Glomerular endothelial cell (primary cell): ENCODE measurements at places on chromosomes 7 and 10.
A peak's percentile ranks its signal among the peaks of the same experiment; 100 is the strongest.

DNA sequence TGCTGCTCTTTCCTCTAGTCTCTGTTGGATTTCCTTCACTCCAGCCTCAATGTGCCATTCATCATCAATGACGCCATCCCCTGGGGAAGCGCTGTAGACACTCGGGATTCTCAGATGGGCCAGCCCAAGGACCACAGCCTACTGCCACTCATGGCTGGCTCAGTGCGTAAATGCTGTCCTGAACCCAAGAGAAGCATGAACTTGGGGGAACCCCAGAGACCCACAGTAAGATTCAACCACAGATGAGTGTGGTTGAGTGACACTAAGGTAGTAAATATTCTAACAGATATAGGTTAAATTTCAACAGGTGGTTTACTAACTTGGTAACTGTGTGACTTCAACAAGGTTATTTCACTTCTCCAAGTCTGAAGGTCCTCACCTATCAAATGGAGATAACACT lies 304.1 kb downstream of the GRM8 start:
- DNase-seq: no peak

GRCh38 chr7:89563597-89563996 lies 590.7 kb upstream of the STEAP1 start:
- no peak for DNase-seq

DNA sequence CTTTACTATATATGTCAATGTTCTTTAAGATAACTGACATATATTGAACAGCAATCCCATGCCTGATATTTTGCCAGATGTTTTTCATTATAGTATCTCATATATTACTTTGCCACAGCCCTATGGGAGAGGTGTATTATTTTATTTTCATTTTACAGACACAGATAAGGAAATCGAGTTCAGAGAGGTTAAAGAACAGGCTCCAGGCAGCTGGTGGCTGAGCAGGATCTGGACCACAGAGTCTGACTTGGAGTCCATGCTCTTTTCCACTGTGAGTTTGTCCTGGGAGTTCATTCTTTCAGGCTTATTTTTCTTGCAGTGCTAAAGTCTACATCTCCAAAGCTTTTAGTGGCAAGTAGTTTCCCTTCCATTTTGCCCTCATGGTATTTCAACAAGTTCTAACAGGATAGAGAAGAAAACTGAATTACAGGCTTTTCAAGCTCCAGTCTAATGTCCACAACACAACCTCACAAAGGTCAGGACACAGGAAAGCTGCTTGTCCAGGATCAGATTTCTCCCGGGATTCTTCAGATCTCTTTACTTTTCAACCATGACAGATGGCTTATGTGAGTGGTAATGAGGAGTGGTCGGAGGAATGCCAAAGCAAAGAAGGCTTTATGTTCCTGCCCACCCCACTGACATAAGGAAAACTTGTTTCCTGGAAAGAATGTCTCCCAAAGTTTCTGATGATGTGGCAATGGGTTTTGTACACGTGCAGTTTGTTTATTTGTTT lies 13.1 kb upstream of the SLC35B4 start:
- DNase-seq: no peak

- DNase-seq: no peak
These were observed at the start of gene KCNH2 for GRCh38 chr7:150978126-150978789. Gene KCNH2, minus strand, starts transcription at chr7:150978321. Its CDS starts 408 bp downstream, at chr7:150977913.

GRCh38 chr7:12069757-12070156 lies 141.3 kb upstream of the TMEM106B start:
- no peak for DNase-seq

GRCh38 chr10:131532291-131532690 lies 220.8 kb upstream of the TCERG1L start:
- no peak for DNase-seq

DNA sequence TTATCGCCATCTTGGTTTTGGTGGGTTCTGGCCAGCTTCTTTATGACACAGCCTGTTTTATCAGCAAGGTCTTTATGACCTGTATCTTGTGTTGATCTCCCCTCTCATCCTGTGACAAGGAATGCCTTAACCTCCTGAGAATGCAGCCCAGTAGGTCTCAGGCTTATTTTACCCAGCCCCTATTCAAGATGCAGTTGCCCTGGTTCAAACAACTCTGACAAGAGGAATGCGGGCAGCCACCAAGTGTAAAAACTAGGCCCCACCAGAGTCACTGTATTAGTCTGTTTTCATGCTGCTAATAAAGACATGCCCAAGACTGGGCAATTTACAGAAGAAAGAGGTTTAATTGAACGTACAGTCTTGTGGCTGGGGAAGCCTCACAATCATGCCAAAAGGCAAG lies 671.3 kb downstream of the SORCS1 start:
- no peak for DNase-seq

DNA sequence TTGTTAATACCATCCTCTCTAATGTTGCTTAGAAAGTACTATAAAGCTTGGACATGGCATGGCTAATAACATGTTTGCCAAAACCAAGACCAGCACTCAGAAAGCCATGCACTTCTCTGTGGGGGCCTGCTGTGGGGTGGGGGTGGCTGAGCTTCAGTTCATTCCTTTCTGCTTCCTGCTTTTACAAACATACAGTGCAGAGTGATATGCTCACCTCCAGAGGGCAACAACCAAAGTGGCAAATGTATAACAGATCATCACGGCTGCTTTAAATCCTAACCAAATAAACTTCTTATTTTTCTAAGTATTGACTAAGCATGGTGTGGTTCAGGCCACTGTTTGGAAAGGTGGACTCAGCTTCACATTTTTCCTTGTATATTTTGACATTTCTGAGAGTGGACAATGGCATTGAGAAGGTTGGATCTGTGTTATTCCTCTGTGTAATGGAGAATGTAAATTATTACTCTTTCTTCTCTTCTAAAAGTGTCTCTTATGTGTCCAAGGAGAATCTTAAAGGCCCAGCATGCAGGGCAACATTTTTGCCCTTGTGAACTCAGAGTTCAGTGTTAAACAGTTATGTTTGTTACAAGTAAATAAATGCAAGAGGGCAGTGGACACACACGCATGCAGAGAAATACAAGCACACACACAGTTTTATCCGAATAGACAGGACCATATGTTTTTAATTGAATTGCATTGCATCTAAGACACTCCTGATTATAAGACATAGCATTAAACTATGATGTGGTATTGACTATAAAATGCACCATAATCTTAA lies 186.1 kb downstream of the HERPUD2 start:
- no peak for DNase-seq

DNA sequence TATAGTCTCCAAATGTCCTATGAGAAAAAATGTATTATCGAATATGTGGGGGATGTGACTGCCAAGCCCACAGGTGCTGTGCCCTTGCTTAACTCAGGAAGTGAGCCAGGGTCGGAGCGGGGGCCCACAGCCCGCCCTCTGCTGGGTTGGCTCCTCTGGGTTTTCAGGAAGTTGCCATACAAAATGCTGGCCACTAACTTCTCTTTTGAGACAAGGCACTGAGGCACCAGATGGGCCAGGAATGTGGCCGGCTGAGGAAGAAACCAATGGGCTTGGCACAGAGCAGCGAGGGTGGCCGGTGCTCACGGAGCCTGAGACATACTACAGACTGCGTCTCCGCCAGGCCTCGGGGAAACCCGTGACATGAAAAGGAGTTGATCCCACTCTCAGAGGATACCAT lies 58.9 kb downstream of the FAM53B start:
- DNase-seq: no peak

- DNase-seq: no peak
These were observed 31.6 kb upstream of the KNDC1 start for GRCh38 chr10:133128126-133129070.

GRCh38 chr7:144769352-144769751 lies 66.5 kb downstream of the TPK1 start:
- no peak for DNase-seq

GRCh38 chr7:71465741-71466189 lies 333.8 kb downstream of the GALNT17 start:
- DNase-seq: no peak

DNA sequence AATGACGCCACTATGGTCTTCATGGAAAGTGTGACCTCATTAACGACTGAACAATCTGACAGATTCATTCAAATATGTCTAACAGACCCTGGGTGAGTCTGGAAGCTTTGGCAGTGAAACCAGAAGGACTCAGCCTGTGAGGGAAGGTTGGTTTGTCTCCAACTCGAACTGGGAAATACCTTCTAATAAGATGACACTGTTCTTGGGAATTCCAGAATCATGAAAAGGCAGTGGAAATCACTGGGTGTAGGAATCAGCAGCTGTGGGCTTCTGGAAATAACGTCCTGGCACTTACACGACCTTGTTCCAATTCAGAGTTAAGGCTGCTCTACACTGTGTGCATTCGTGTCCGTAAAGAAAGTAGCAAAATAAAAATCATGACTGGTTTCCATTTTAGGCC lies 75.1 kb downstream of the DGKI start:
- no peak for DNase-seq

- DNase-seq: peak; percentile 67
These were observed 28.8 kb upstream of the ZNF488 start for GRCh38 chr10:47412869-47413268.

- no peak for DNase-seq
These were observed 49.0 kb downstream of the LAMB1 start for GRCh38 chr7:107953924-107954303.

- no peak for DNase-seq
These were observed 36.6 kb downstream of the PRKCQ start for GRCh38 chr10:6543431-6544005.

DNA sequence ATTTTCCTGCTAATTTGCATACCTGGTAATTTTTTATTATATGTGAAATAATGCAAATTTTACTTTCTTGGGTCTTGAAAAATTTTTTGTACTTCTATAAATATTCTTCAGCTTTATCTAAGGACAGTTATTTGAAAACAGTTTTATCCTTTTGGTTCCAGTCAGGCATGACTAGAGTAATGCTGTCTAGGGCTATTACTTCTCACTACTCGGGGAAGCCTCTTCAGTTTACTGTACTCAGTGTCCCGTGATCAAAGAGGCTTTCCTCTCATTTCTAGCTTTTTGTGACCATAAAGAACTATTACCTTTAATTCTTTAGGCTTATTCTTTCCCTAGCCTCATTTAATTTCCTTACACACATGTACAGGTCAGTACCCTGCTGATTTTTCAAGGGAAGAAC lies 153.8 kb upstream of the HDAC9 start:
- DNase-seq: no peak

GRCh38 chr7:74405191-74405898 lies 48.4 kb upstream of the GTF2IRD1 start:
- DNase-seq: no peak

GRCh38 chr10:71437537-71438092 lies 40.9 kb downstream of the CDH23 start:
- DNase-seq: no peak

- no peak for DNase-seq
These were observed 44.3 kb downstream of the DNAJB9 start for GRCh38 chr7:108613949-108614381.

DNA sequence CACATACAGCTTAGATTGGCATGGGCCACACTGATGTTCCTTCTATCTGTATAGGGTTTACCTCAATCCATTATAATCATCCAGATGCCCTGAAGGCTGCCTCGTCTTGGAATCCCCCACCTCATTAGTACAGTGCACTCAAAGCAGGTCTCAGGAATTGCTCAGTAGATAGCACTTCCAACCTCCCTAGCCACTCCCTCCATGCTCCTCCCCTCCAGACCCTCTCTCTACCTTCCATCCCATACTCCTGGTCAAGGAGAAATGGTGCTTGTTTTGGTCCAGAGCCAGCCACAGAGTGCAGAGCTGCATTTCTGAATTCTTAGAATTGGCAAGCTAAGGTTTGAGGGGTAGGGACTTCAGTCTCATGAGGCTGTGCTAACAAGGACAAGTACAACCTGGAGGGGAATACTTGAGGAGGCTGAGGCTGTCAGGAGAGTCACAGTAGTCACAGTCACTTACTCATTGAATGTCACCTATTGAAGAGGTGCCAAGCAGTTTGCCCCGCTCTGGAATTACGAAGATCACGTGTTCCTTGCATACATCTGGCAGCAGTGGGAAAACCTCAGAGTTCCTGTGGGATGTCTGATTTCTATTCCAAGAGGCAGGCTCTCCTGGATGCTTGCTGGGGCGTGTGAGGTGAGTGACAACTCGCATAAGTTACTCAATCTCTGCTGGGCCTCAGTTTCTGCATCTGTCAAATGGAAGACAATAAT lies 60.7 kb upstream of the ZNF746 start:
- no peak for DNase-seq

DNA sequence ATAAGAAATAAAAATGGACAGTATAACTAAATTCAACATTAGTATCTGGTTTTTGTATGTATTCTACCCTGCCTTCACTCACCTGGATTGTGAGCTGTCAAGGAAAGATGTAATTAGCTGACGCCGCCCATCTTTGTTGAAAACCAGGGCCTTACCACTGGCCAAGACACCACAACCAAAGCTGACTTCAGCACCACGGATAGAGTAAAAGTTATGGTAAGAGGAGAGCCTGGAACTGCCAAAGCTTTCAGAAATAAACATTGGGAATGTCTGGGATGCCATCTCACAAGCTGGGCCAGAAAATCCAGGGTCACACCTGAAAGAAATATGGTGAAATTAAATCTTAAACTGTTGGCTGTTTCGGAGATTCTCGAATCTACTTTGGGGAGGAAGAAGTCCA lies 190.1 kb upstream of the SLC26A5 start:
- DNase-seq: no peak

GRCh38 chr7:139838876-139839275 lies 9.8 kb downstream of the TBXAS1 start:
- DNase-seq: no peak

- DNase-seq: no peak
These were observed 3.1 kb upstream of the MACC1 start for GRCh38 chr7:20220293-20220761.

DNA sequence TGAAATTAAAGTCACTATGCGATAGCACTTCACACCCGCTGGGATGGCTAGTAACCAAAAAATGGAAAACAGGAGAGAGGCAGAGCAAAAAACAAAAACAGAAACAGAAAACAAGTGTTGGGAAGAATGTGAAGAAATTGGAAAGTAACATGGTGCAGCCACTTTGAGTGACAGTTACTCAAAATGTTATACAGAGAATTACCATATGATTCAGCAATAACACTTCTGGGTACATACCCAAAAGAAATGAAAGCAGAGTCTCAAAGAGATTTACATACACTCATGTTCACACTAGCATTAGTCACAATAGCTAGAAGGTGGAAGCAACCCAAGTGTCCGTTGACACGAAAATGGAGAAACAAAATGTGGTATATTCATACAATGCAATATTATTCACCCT lies 88.6 kb upstream of the KCNIP2 start:
- no peak for DNase-seq

- DNase-seq: no peak
These were observed 540.3 kb upstream of the IGFBP3 start for GRCh38 chr7:46461334-46461777.
